CD4-positive, alpha-beta T cell (primary cell): ENCODE measurements at places on chromosomes 1 and 21.
A peak's percentile ranks its signal among the peaks of the same experiment; 100 is the strongest.

DNA sequence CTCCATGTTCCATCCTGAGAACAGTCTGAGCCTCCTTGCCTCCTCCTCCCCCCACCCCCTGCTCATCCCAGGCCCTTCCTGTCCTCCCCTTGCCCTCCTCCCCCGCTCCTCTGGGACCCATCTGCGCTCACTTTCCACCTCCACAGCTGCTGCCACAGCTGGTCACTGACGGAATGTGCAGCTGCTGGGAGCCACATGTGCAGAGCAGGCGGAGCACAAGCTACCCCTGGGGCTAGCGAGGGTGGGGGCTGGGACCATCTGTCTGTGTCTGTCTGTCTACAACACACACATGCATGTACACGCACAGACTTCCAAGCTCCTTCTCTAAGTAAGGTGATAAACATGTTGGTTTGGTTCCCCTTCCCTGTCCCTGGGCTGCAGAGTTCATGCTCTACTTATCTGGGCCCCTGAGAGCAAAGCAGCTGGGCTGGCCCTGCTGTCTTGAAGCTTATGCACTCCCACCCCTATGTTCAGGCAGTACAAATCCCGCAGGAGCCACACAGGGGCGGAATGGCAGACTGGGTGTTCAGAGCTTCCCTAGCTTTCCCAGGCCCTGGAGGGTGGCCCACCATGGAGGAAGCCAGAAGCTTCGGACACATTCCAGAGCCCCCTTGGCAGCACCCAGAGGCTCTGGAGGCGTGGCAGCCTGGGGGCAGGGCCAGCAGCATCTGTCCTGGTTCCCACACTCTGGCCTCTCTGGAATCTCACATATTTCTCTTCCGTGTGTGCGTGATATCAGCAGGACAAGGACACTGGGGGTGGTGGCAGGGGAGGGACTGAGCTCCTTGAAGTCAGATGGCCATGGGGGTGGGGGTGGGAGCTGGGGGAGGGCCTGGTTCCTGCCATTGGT, 7.0 kb upstream of the HEYL start:
- DNase-seq = no peak

DNA sequence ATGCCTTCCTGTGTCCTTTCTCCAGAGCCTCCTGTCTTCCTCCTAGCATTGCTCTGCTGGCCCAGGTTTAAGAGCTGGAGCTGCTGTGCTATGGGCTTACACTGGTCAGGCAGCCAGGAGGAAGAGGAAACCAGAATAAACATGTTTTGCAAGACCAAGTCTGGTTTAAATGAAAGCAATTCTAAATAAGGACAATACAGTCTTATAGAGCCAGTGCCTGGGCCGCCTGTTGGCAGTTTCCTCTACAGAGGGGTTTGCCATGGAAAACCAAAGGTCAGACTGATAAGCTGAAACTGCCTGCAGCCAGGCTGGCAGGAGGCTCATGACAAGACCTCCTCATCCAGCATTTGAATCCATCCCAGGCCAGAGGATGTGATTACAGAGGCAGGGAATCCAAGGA, 92.9 kb upstream of the FGGY start:
- no peak for DNase-seq

DNA sequence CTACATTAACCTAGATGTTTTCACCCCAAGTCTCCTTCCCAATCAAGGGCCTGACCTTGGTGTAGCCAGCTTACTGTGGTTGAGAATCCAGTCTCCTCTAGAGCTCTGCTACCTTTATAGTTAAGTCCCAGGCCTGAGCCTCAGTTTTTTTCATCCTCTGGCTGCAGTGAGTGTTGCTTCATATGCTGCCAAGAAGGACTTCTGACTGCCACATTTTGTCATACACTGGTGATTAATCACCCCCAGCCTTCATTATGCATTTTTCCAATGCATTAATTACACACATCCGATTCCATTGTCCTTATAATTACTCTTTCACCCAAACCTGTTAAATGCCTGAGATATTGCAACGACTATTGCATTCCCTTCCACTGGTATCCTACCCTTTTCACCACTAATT, 66.3 kb upstream of the FGGY start:
- DNase-seq = no peak

GRCh38 chr1:201019321-201019977, 4.1 kb downstream of the KIF21B start:
- DNase-seq = peak; percentile 97

DNA sequence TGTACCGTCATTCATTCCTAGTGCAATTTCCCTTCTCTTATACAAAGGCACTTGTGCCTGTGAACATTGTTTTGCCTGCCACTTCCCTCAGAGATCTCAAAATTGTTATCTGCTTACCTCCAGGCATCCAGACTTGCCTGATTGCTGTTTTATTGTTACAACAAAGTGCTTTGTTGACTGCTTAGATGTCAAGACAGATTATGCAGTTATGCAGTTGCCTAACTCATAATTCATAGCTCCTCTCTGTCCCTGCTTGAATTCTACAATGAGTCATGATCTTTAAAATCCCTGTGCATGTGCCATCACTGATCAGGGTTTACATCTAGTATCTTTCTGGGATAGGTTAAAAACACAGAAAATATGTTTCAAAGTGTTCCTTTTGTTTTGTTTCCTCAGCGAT, 24.5 kb downstream of the CXADR start:
- no peak for DNase-seq
